Stimulated activated CD4-positive, alpha-beta T cell treated with anti-CD3 and anti-CD28 coated beads, Interleukin-1b, Interleukin-23, amount 100 ng/mL, for 4 hours (primary cell): ENCODE measurements at places on chromosomes 1 and 21.
A peak's percentile ranks its signal among the peaks of the same experiment; 100 is the strongest.

DNA sequence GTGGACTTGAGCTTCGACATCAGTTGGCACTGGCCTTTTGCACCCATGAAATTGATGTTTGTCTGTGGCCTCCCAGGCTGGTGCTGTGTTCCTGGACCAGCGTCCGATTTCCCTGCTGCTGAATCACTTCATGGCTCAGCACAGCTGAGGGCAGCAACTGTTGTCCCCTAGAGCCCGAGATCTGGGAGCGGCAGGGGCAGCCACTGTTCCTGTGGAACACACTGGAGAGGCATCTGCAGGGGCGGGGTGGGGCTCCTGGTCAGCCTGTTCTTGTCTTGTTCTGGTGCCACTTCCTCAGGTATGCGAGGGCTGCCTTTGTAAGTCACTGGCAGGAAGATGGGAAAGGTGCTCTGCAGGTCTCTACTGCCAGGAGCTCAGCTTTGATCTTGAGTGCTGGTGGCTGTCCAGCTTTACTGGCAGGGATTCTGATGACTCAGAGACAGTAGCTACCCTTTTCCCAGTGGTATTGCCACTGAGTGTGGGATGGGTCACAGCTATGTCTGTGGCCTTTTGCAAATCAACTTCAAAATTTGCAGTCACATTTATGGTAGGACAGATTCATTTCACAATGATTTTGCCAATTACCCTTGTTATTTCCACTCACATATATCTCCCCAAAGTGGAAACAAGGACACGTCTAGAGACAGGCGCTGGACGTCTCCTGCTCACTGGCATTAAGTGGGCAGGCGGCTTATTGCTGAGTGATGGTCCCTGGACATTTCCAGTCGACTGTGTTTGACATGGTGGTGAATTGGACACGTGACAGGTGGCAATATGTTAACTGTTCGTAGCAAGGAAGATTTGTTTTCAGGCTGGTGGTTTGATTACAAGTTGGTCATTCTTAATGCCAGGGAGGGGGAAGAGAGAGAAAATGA is 15.3 kb downstream of the AGPAT3 start:
- no peak for DNase-seq

GRCh38 chr1:245241526-245242130 is 86.8 kb downstream of the KIF26B start:
- DNase-seq, result no peak

- peak; percentile 98 for DNase-seq
Observed at GRCh38 chr1:235504494-235505222, 406 bp upstream of the B3GALNT2 start.

GRCh38 chr21:17828223-17828622 is 9.1 kb upstream of the C21orf91 start:
- no peak for DNase-seq
